ENCODE measurements at places on chromosomes 1 and 21. TPM values are rescaled to one million over a fixed set of nuclear protein-coding genes. Genes with fewer than 3 reads are reported as not detected.

Gene PMVK
- total RNA-seq, result 15.0 TPM

Gene PCAT6
- 1.8 TPM for total RNA-seq

Gene SMPDL3B
- 13.8 TPM for total RNA-seq

Gene ZRANB2
- 90.9 TPM for total RNA-seq

Gene C1QA
- total RNA-seq, result 55.7 TPM

Gene KRTAP19-3
- total RNA-seq, result not detected

Gene HFM1
- total RNA-seq, result 0.73 TPM

Gene GNAT2
- total RNA-seq, result not detected

Gene TNNI3K
- total RNA-seq, result 1.3 TPM

Gene KRTAP19-1
- not detected for total RNA-seq

Gene PRRX1
- 75.7 TPM for total RNA-seq

Gene CFHR4
- not detected for total RNA-seq

Gene TFF2
- not detected for total RNA-seq

Gene TMEM82
- total RNA-seq, result not detected

Gene S100A7
- not detected for total RNA-seq

Gene APOBEC4
- not detected for total RNA-seq
